Activated CD8-positive, alpha-beta T cell treated with anti-CD3 and anti-CD28 coated beads, Interleukin-2, amount 10 ng/mL, durations not matched to agents 7 days and 5 days (primary cell): ENCODE measurements at places on chromosomes 12 and 14.

DNA sequence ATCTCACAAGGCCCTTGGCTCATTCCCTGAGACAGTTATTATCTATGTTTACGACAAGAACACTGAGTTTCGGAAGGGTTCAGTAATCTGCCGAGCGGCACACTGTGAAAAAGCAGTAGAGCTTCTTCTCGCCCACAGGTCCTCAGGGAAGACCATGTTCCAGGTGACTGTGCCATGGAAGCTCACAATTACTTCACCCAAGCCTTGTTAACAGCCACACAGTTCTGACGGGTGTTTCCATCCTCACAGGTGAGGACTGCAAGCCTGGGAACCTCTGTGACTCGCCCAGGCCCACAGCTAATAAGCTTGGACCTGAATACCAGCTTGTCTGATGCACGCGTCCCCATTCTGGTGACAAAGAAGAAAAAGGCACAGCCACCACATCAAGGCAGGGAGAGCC, 15.4 kb downstream of the SETD3 start:
- no peak for DNase-seq

DNA sequence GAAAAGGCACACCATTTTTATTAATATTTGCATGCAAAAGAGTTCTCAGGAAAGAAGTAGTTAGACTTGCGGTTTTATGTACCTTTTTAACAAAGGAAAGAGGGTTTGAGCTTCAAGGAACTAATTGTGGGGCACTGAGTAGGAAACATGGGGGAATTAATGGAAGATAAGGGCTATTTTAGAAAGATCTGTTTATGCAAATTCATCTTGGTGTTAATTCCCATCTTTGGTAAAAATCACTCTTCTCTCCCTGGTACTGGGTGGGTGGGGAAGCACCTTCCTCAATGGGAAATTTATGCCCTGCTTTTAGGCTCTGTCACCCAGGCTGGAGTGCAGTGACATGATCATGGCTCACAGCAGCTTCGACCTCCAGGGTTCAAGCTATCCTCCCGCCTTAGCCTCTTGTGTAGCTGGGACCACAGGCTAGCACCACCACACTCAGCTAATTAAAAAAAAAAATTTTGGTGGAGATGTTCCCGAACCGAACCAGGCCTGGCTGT, 30.1 kb upstream of the RESF1 start:
- DNase-seq: no peak

DNA sequence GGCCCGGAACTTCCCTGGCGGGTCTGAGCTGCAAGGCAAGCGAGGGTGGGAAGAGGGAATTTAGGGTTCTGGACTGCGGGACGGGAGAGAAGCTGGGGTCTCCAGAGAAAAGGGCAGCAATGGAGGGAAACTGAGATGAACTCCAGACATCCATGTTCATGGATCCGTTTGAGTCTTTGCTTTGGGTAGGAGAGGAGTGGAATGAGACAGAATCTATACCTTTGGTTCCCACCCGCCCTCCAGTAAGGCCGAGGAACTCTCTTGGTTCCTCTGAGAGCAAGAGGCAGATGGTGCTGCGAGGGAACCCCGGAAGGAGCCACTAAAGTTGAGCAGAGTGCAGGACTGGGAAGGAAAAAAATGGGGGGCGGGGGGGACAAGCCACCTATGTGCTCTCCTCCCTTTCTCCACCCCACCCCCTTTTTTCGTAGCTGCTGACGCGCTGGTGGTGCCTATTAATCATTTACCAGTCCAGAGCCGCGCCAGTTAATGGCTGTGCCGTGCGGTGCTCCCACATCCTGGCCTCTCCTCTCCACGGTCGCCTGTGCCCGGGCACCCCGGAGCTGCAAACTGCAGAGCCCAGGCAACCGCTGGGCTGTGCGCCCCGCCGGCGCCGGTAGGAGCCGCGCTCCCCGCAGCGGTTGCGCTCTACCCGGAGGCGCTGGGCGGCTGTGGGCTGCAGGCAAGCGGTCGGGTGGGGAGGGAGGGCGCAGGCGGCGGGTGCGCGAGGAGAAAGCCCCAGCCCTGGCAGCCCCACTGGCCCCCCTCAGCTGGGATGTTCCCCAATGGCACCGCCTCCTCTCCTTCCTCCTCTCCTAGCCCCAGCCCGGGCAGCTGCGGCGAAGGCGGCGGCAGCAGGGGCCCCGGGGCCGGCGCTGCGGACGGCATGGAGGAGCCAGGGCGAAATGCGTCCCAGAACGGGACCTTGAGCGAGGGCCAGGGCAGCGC, 1.2 kb downstream of the SSTR1 start:
- no peak for DNase-seq

DNA sequence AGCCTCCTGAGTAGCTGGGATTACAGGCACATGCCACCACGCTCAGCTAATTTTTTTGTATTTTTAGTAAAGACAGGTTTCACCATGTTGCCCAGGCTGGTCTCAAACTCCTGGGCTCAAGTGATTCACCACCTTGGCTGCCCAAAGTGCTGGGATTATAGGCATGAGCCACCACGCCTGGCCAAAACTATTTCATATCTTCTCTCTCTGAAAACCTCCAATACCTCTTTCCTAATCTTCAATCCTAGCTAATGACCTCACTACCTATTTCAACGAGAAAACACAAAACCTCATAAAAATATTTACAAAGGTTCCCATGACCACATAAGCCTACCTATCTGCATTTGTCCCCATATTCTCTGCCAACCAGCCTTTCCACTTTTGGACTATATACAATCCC, 32.3 kb upstream of the ANKS1B start:
- no peak for DNase-seq

DNA sequence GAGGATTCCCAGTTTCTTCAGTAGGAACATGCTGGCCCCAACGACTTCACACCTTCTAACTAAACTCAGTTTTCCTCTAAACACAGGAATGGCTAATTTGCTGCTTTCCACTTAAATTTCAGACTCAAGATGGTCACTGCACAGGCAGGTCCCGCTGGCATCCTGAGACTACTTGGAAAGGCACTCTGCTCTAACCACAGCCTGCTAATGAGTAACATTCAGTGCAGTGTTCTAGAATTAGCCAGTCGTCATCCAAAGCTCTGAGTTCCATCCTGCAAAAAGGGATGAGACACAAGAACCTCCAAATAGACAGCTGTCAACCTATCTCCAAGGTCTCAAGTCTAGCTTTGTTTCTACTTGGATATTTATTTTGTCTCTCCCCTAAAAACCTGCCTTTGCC, 6.0 kb downstream of the CCDC92 start:
- DNase-seq: no peak

DNA sequence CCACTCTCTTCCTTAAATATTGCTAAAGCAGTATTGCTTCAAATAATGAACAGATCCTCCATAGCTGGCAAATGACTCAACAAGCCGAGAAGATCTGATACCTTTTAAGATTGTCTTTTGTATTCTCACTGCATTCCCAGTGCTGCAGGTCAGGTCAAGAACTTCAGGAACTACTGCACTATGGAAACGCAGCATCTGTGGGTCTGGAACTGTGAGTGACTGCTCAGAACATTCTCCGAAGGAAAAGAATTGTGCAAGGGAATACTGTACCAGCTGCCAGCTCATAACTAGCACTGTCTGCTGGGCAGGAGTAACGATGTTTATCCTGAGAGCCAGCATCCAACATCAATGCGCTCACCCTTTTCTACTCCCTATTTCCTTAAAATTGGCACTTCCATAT, 348.0 kb upstream of the SOX5 start:
- no peak for DNase-seq
